Adrenal gland (tissue), 19 donors: ENCODE measurements at places on chromosomes 7 and 10. TPM values are rescaled to one million over a fixed set of nuclear protein-coding genes. Genes with fewer than 3 reads are reported as not detected.

GRCh38 chr10:3757638-3758490 lies 27.1 kb downstream of the KLF6 start:
- no peak overlapping the region for H3K27ac ChIP-seq
- no peaks in the 10 kb centered on the region for H3K36me3 ChIP-seq
- DNase-seq, result no peak
- H3K4me3 ChIP-seq, result no peak overlapping the region
- no peaks in the 10 kb centered on the region for H3K4me1 ChIP-seq

DNA sequence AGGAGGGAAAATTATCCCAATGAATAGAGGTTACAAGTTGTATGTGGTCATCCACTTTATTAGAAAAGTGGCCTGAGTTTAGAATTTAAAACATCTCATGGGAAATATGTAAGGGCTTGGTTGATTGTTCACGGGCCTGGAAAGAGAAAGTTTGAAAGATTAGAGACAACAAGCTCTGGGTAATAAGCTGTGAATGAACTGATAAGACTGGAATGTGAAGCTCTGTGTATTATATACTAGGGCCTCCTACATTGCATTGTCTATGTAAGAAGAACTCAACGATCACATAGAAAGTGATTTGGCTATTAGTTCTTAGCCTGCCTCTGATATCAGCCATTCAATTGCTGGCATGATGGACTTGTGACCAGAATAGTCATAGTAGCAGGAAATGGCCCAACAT lies 199.2 kb upstream of the MAGI2 start:
- no peak for DNase-seq
- H3K4me1 ChIP-seq, result no peaks in the 10 kb centered on the region
- no peak overlapping the region for H3K4me3 ChIP-seq
- H3K27ac ChIP-seq, result no peak overlapping the region

DNA sequence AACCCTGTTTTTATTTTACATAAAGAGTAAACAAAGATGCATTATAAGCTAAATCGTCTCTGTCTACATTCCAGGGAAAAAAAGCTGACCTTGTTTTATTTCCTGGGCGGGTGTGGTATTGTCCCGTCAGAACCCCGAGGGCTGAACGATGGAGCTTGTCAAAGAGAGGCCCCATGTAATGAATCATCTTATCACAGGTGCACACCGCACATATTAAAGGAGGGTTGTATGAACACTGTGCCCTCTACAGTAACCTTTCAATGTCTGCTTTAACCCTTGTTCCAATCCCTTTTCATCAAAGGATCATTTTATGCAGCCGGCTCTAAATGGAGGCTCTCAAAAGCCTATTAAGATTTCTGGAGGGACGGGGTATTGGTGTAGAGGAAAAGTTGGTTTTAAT lies 158.5 kb upstream of the YAE1 start:
- no peak overlapping the region for H3K27ac ChIP-seq
- no peaks in the 10 kb centered on the region for H3K27me3 ChIP-seq
- H3K36me3 ChIP-seq, result no peaks in the 10 kb centered on the region
- DNase-seq, result no peak

The PDK4 gene
- 323 TPM for polyA plus RNA-seq

The PRKCQ gene
- polyA plus RNA-seq, result 0.48 TPM

The DOCK1 gene
- polyA plus RNA-seq, result 14.5 TPM

- no peak for DNase-seq
- H3K4me3 ChIP-seq, result no peak overlapping the region
- no peaks in the 10 kb centered on the region for H3K36me3 ChIP-seq
- H3K4me1 ChIP-seq, result peaks cover 20% of the 10 kb centered on the region
- peak overlapping the region; percentile 94 for H3K27ac ChIP-seq
Measured at GRCh38 chr7:516216-516605, 3.4 kb downstream of the PDGFA start.

DNA sequence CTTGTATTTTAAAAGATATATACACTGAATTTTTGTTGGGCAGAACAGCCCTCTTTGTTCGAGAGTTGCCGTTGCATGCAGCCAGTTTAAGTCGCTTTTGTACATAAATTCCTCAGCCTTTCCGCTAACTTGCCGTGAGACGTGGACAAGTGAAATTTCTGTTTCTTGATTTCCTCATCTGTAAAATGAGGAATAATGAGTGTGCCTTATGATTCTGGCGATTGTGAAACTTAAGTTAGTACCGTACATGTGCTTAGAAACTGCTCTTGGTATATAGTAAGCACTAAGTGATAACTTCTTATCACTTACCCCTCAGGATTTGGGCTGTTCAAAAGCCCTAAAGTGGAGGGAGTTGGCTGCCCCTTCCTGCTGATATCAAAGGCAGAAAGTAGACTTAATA lies 1.4 kb downstream of the CCNJ start:
- H3K27ac ChIP-seq, result peak overlapping the region; percentile 82
- peaks cover 16% of the 10 kb centered on the region for H3K4me1 ChIP-seq
- H3K36me3 ChIP-seq, result no peaks in the 10 kb centered on the region
- no peak for DNase-seq
- peak overlapping the region; percentile 95 for H3K4me3 ChIP-seq
- no peaks in the 10 kb centered on the region for H3K27me3 ChIP-seq

DNA sequence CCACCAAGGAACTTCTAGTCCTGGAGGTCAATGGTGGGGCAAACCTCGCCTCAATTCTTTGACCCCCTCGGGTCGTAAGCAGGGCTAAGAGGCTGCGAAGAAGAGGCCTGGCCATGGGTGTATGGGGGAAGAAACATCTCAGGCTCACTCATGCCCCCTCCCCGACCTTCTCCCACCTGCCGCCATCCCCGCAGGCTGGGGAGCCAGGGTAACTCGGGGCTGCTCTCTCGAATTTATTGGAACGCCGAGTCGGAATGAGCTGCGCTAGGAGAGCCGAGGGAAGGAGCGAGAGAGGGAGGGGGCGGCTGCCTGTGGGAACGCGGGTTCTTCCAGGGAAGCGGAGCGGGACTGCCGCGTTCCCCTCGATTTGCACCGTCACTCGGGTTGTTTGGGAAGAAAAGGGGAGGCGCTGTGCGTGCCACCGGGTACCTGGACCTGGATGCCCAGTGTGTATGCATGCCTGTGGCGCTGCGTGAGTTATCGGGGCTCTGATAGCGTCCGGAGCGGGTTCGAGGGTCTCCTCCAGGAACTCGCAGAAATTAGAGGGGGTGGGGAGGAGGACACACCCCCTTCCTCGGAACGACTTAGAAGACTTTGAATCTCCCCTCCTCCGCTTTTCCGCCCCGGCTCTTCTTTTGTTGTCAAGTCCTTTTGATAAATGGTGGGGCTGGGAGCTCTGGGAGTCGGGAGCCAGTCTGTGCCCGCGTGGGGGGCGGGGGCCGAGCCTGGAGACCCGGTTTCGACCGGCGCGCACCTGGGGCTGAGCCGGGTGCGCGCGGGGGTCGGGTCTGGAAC lies 1.8 kb upstream of the ZNF503 start:
- peak overlapping the region; percentile 0 for H3K4me3 ChIP-seq
- no peaks in the 10 kb centered on the region for H3K36me3 ChIP-seq
- DNase-seq, result peak; percentile 76
- no peaks in the 10 kb centered on the region for H3K27me3 ChIP-seq

GRCh38 chr10:30127120-30127541 lies 67.7 kb upstream of the JCAD start:
- H3K4me3 ChIP-seq, result no peak overlapping the region
- H3K4me1 ChIP-seq, result no peaks in the 10 kb centered on the region
- no peak overlapping the region for H3K27ac ChIP-seq
- no peaks in the 10 kb centered on the region for H3K36me3 ChIP-seq
- DNase-seq, result peak; percentile 34

The MRPS17 gene
- polyA plus RNA-seq, result 12.4 TPM

DNA sequence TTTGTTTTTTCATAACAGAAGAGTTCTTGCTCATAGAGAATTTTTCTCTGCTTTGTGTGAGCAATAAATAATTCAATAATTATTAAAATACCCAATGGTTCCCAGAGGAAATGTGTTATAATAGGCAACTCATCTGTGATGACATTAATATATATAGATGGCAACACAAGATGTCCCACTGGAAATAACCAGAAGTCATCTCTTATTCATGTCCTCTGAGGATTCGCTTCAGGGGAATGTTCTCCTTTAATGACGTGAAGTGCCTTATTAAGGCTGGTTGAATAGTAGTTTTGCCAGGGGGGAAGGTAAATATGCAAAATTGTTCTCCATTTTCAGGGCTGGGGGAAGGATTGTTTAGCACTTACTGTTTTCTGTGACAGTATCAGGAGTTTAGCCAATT lies 3.1 kb downstream of the SLC39A12 start:
- H3K4me1 ChIP-seq, result no peaks in the 10 kb centered on the region
- no peak overlapping the region for H3K27ac ChIP-seq
- no peak for DNase-seq
